GM12892 (cell line): ENCODE measurements at places on chromosomes 4 and X.

GRCh38 chrX:1221296-1221845, 8.9 kb upstream of the CRLF2 start:
- DNase-seq: no peak

DNA sequence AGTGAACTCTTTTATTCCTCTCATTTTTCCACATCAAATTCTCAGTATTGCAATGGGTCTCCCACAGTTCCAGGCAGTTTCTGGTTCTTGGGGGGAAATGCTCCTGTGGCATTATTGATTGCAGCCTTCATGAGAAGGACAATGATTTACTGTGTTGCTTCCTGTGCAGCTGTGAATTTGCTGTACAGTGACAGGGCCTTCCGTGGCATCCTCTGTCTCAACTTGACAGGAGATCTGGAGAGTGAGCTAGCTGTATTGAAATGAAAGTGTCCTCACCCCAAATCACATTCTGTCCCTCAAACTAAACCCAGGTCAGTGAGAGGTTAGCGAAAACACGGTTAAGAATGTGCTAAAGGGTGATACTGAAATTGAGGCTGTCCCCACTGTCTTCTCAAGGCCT, 77.1 kb upstream of the ATOH1 start:
- DNase-seq: no peak

DNA sequence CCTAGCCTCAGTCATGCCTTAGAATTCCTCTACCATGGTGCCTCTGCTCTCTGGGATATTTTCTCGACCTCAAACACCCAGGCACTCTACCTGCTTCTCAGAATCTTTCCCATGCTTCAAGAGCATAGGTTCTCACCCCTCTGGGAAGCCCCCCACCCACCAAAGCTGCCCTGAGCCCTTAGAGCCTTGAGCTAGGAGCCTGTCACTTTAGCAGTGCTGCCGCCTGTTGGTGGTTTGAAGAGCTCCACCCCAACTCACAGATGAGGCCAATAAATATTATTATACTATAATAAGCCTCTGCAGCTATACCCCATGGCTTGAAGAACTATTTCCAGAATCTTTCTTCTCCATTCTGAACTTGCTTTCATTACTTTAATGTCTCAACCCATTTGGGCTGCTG, 109.7 kb downstream of the RTL5 start:
- DNase-seq: no peak

DNA sequence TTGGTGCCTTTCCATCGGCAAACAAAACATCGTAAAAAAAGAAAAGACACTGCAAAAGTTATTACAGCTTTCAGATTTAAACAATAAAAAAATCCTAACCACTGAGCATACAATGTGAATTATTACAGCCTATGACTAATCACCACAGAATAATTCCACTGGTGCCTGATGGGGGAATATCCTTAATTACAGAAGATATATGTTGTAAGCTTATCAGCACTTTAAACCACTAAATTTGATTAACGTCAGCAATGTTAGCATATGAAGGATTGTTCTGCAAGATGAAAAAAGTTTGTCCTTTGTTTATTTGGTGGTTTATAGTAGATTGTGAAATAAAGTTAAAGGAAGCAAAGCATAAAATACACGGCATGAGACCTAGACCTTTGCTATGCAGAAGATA, 210.2 kb upstream of the ADAMTS3 start:
- no peak for DNase-seq

DNA sequence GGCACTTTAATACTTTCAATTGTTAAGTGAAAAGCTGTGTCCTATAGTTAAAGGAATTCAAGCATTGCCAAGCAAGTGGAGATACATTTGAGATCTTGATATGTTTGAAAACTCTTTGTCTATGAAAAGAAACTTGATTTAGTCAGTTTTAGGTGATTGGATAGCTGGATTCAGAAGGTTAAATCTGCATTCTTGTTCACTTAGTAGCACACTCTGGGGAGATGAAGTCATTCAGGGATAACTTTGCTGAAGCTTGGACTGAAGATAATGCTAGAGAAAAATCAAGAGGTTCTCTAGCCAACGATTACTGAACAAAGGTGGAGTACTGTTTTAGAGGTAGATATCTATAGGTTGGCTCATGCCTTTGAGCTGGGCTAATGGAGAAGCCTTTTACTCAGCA, 90.6 kb downstream of the DCAF8L2 start:
- no peak for DNase-seq

DNA sequence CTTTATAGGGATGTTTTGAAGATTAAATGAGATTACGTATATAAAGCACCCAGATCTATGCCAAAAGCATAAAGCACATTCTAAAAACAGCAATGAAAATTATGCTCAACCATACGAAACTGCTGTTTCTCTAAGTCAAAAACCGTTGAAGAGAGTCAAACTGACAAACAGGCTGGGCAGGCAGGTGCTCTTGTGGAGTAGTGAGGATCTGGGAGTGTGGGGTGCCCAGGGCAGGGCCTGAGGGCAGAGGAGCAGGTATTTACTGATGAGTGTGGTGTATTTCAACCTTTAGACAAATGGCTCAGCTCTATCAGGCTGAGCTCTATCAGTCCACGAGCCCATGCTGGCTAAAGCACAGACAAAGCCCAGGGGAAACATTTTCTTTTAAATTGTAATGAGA, 40.4 kb downstream of the RELL1 start:
- DNase-seq: no peak

DNA sequence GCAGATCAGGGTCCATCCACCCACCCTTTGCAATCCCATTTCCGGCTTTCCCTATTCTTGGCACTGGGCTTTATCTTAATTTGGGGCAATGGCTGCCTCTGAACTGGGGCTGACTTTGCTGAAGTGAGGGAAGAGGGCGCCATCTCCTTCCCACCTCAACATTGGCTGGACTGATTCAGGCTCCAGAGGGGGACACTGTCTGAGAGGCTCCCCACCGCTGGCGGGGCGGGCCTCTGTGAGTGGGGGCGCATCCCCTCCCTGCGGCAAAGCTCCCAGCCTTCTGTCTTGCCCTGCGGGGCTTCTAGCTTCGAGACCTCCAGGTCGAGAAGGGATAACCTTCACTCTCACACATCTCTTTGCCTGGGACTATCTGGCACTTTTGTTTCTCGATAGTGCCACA, 85.8 kb downstream of the PHKA2 start:
- DNase-seq: no peak
